ENCODE measurements at places on chromosomes 6 and 20.

- DNase-seq = no peak
- no peaks in the 10 kb centered on the region for H3K36me3 ChIP-seq
- H3K27ac ChIP-seq = peak overlapping the region; percentile 85
- H3K27me3 ChIP-seq = no peaks in the 10 kb centered on the region
- H3K4me3 ChIP-seq = no peak overlapping the region
These were observed 17.7 kb upstream of the STX16 start for GRCh38 chr20:58633161-58634053.

GRCh38 chr6:142458836-142459235, 157.0 kb downstream of the ADGRG6 start:
- no peaks in the 10 kb centered on the region for H3K27me3 ChIP-seq
- H3K27ac ChIP-seq = no peak overlapping the region
- DNase-seq = peak; percentile 73
- no peaks in the 10 kb centered on the region for H3K36me3 ChIP-seq
- no peaks in the 10 kb centered on the region for H3K4me1 ChIP-seq

GRCh38 chr20:4109307-4109940, 94.1 kb upstream of the RNF24 start:
- no peak overlapping the region for H3K4me3 ChIP-seq
- no peaks in the 10 kb centered on the region for H3K36me3 ChIP-seq
- peaks cover 5% of the 10 kb centered on the region for H3K27me3 ChIP-seq
- H3K4me1 ChIP-seq = peaks cover 26% of the 10 kb centered on the region
- H3K27ac ChIP-seq = no peak overlapping the region

- no peak for DNase-seq
- H3K27me3 ChIP-seq = no peaks in the 10 kb centered on the region
- no peaks in the 10 kb centered on the region for H3K36me3 ChIP-seq
- no peaks in the 10 kb centered on the region for H3K4me1 ChIP-seq
- no peak overlapping the region for H3K27ac ChIP-seq
These were observed 9.4 kb downstream of the ARFGEF2 start for GRCh38 chr20:48930878-48931277.

- H3K4me3 ChIP-seq = no peak overlapping the region
- H3K27ac ChIP-seq = peak overlapping the region; percentile 30
- peak; percentile 95 for DNase-seq
These were observed 609.8 kb downstream of the RFPL4B start for GRCh38 chr6:112956696-112957535.

DNA sequence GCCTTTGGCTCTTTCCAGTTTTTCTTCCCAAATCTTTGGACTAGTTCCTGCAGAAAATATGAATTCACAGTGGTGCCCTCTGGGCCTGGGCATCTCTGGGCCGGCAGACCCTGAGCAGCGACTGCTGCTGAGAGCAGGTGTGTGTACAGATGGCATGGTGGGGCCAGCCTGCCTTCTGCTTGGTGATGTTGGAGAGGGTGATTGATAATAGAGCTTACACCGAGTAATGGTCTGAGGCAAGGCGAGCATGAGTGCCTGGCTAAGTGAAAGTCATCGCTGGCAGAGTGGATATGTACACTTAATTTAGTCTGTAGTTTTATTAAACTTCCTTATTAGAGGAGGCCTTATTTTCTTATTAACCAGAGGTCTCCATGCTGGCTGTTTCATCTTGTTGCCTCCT, 156.9 kb downstream of the CDKAL1 start:
- H3K27ac ChIP-seq = no peak overlapping the region
- H3K36me3 ChIP-seq = no peaks in the 10 kb centered on the region
- no peak overlapping the region for H3K4me3 ChIP-seq

DNA sequence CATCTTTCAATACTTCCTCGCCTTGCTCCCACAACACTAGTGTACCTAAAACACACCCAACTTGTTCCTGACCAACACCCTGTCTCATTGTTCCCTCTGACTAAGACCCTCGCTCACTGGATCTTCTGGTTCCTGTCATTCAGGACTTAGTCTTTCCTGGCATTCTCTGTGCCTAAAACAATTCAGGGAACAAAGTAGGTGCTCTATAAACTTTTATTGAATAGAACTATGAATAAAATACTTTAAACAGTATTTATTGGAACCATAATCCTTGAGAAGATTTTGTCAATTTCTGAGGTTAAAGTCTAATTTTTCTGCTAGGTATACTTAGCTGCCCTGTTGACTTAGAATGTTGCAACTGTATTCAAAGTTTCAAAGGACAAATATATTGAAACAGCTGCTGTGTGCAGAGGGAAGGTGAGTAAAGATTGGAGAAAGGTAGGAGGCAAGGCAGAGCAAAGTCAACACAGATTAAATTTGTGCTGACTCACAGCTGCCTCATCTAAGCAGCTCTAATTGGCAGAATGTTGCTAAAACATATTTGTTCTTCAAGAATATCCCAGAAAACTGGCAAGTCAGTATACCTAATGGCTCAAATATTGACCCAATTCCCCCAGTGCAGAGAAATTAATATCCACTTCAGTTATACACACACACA, 37.6 kb downstream of the GSTA2 start:
- no peaks in the 10 kb centered on the region for H3K4me1 ChIP-seq
- no peaks in the 10 kb centered on the region for H3K36me3 ChIP-seq
- H3K27ac ChIP-seq = no peak overlapping the region
- no peak overlapping the region for H3K4me3 ChIP-seq
- DNase-seq = no peak

DNA sequence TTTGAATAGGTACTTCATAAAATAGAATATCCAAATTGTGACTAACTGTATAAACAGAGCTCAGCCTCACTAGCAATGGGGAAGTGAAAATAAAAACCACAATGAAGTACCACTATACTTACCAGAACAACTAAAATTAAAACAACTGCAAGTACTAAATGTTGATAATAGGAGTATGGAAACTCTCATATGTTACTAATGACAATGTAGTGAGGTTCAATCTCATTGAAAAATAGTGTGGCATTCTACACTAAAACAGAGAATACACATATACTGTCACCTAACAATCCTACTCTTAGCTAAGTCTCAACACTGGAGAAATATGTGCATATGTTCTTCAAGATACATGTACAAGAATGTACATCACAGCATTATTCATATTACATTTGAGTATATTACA, 132.0 kb upstream of the CARMIL1 start:
- H3K4me3 ChIP-seq = no peak overlapping the region
- no peak for DNase-seq
- H3K4me1 ChIP-seq = no peaks in the 10 kb centered on the region
- no peaks in the 10 kb centered on the region for H3K27me3 ChIP-seq
- no peak overlapping the region for H3K27ac ChIP-seq
- H3K36me3 ChIP-seq = no peaks in the 10 kb centered on the region

- no peaks in the 10 kb centered on the region for H3K27me3 ChIP-seq
- DNase-seq = no peak
- H3K27ac ChIP-seq = no peak overlapping the region
- no peaks in the 10 kb centered on the region for H3K36me3 ChIP-seq
These were observed 27.8 kb upstream of the TMEM14A start for GRCh38 chr6:52643158-52643557.

DNA sequence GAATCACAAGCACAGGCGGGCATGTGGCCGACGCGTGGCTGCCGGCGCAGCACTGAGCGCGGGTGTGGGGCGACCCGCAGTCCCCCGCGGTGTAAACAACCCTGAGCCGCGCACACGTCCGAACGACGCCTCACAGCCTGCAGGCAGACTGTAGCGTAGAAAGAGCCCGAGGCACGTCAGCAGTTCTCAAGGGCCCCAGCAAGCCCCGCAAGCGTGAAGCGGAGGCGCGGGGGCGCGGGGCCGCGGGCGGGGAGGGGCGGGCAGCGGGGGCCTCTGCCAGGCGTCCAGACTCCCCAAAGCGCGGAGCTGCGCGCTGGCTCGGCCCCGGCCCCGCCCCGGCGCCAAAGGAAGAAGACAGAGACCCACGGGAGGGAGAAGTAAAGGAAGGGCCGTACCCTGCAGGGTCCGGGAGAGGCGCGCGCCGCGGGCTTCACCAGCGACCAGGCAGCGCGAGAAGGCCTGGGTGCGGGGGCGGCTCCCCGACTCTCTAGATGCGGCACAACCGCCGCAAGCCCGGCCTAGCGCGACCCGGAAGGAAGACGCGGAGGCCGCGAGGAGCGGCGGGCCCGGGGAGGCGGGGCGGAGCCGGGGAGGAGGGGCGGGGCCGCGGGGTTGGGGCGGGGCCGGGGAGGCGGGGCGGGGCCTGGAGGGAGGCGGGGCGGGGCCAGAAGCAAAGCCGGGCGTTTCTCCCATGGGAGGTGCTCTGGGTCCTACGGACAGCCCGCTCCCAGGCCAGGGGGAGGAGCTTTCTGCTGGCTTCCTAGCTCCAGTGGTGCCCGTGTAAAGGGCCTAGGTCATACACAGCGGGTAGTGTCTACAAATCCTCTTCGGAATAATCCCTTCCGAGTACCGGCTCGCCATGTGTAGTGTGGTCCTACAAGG, at the start of gene FBXL4:
Gene FBXL4 (minus strand): TSS at position 536 of the 882 bp plus-strand sequence. CDS start 20,958 bp downstream, outside the sequence.
- H3K27ac ChIP-seq = peak within 1 kb of the TSS; percentile 83
- peaks cover 5% of the 10 kb centered on the region for H3K4me1 ChIP-seq
- peak; percentile 81 for DNase-seq
- H3K27me3 ChIP-seq = no peaks in the 10 kb centered on the region

- peak; percentile 81 for DNase-seq
- H3K27me3 ChIP-seq = peaks cover 30% of the 10 kb centered on the region
- H3K36me3 ChIP-seq = no peaks in the 10 kb centered on the region
- peak overlapping the region; percentile 56 for H3K27ac ChIP-seq
- H3K4me1 ChIP-seq = peaks cover 6% of the 10 kb centered on the region
- peak overlapping the region; percentile 25 for H3K4me3 ChIP-seq
These were observed 4.6 kb downstream of the HLA-DPB1 start for GRCh38 chr6:33080127-33081089.

- H3K27ac ChIP-seq = no peak overlapping the region
- DNase-seq = no peak
- no peaks in the 10 kb centered on the region for H3K36me3 ChIP-seq
- no peak overlapping the region for H3K4me3 ChIP-seq
These were observed 159.9 kb downstream of the TFAP2B start for GRCh38 chr6:50978380-50979170.

GRCh38 chr6:166504100-166504499, 82.4 kb downstream of the RAMACL start:
- no peak for DNase-seq
- no peaks in the 10 kb centered on the region for H3K4me1 ChIP-seq
- H3K36me3 ChIP-seq = peaks cover 48% of the 10 kb centered on the region
- no peak overlapping the region for H3K4me3 ChIP-seq
- H3K27ac ChIP-seq = no peak overlapping the region
- H3K27me3 ChIP-seq = no peaks in the 10 kb centered on the region

DNA sequence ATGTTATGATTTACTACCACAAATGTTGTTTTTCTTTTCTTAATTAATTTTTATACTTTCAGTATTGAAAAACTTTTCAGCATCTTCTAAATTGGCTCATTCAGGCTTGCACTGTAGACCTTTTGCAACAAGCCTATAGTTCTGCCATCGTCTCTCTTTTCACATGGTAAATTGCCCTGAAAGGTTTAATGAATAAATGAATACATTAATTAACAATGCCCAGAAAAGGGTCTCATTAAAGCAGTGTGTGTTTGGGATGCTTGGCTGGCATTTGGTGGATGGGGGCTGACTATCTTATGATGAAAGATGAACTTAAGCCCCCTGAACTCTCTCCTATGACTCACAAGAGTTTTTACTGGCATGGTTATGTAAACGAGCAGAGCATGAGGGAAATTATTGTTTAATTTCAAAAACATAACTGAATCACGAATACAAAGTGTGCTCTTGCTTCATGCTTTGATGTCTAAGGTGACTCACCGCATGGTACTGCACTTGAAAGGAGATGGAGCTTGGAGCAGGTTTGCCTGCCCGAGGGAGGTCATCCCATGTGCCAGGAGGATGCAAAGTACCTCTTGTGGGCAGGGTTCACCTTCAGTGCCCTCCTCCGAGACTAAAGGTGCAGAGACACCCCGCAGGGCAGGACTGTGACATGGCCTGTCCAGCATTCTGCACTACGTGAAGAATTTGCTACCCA, 13.8 kb upstream of the PCK1 start:
- no peak overlapping the region for H3K27ac ChIP-seq
- no peak for DNase-seq

DNA sequence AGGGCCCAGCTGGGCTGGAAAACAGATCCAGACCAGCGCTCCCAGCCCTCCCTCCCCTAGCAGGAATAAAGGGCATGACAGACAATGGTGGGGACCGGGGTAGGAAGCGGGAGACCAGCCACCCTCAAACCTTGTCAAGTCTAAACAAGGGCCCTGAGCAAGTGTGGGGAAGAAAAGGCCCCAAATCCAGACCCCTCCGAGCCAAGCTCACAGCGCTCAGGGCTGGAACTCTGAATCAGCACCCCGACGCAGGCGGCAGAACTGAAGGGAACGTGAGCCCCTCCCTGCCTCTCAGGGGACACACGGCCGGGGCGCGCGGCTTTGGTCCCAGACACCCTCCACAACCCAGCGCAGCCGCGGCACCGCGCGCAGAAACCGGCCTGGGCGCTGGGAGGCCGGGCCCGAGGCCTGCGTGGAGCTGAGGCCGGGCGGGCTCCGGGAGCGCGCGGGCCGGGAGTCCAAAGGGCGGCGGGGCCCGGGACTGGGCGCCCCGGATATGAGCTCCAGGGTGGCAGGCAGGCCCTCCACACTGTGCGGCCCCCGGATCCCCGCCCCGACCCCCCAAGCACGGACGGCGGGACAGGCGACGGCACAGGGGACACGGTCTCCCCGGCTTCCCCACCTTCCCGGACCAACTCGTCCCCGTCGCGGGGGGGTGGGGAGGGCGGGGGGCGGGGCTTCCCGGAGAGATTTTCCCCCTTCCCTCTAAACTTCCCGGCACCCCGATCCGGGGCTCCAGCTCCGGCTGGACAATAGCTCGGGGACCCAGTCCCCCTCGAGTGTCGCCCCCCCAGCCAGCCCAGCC, 641 bp downstream of the TEAD3 start:
- peaks cover 80% of the 10 kb centered on the region for H3K4me1 ChIP-seq
- peaks cover 2% of the 10 kb centered on the region for H3K36me3 ChIP-seq
- peak; percentile 62 for DNase-seq
- peaks cover 20% of the 10 kb centered on the region for H3K27me3 ChIP-seq
- peak overlapping the region; percentile 95 for H3K27ac ChIP-seq

GRCh38 chr20:51715856-51716185, 52.4 kb downstream of the ATP9A start:
- H3K36me3 ChIP-seq = peaks cover 5% of the 10 kb centered on the region
- H3K27me3 ChIP-seq = no peaks in the 10 kb centered on the region
- H3K4me1 ChIP-seq = peaks cover 4% of the 10 kb centered on the region
- no peak for DNase-seq
- H3K4me3 ChIP-seq = no peak overlapping the region

GRCh38 chr6:99178168-99178567, 171.3 kb downstream of the FAXC start:
- H3K36me3 ChIP-seq = no peaks in the 10 kb centered on the region
- no peaks in the 10 kb centered on the region for H3K27me3 ChIP-seq
- H3K27ac ChIP-seq = no peak overlapping the region
- H3K4me1 ChIP-seq = no peaks in the 10 kb centered on the region
